Body of pancreas (tissue), 4 donors: ENCODE measurements at places on chromosomes 4 and X. TPM values are rescaled to one million over a fixed set of nuclear protein-coding genes. Genes with fewer than 3 reads are reported as not detected.

DNA sequence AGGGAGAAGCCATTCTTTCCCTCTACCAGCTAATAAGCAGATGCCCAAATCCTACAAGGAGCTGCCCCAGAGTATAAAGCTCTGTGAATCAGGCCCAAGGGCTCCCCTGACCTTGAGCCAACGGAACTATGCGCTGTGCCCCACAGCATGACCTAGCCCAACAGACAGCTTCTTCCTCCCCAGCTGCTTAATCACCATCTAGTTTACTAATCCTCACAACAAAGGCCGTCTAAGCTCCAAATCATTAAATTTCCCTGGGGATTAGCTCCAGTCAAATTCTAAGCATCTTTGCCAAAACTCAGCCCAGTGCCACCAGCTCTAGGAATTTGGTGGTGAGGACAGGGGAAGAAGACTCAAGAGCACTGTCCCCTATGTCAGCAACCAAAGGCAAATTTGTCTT, 113.1 kb downstream of the SHROOM4 start:
- no peaks in the 10 kb centered on the region for H3K27me3 ChIP-seq
- H3K36me3 ChIP-seq = no peaks in the 10 kb centered on the region
- no peak overlapping the region for H3K4me3 ChIP-seq
- no peak for DNase-seq
- no peak overlapping the region for H3K27ac ChIP-seq

GRCh38 chr4:99834569-99834968, 17.9 kb downstream of the DAPP1 start:
- H3K4me3 ChIP-seq = no peak overlapping the region
- DNase-seq = no peak
- no peaks in the 10 kb centered on the region for H3K36me3 ChIP-seq
- H3K27ac ChIP-seq = no peak overlapping the region
- peaks cover 20% of the 10 kb centered on the region for H3K4me1 ChIP-seq

- H3K27ac ChIP-seq = no peak overlapping the region
- no peaks in the 10 kb centered on the region for H3K36me3 ChIP-seq
- peaks cover 35% of the 10 kb centered on the region for H3K4me1 ChIP-seq
- H3K27me3 ChIP-seq = no peaks in the 10 kb centered on the region
- DNase-seq = no peak
Measured at GRCh38 chr4:52959541-52959940, 97.4 kb downstream of the RASL11B start.

DNA sequence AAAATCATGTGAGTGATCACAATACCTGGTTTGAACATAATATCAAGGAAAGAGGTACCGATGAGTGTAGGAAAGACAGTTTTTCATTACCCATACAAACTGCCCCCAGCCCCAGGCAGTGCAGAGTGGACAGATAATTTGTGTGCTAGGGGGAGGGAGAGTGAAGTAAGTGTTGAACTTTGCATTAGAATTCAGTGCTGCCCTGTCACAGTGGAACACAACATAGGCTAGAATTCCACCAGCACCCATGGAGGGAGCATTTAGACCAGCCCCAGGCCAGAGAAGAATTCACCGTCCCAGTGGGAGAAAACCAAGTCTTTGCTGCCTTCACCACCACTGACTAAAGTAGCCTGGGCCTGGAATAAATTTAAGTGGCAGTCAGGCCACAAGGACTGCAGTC, 107.3 kb downstream of the SCLT1 start:
- DNase-seq = no peak
- H3K27me3 ChIP-seq = no peaks in the 10 kb centered on the region
- no peak overlapping the region for H3K27ac ChIP-seq
- H3K36me3 ChIP-seq = no peaks in the 10 kb centered on the region
- no peaks in the 10 kb centered on the region for H3K4me1 ChIP-seq

DNA sequence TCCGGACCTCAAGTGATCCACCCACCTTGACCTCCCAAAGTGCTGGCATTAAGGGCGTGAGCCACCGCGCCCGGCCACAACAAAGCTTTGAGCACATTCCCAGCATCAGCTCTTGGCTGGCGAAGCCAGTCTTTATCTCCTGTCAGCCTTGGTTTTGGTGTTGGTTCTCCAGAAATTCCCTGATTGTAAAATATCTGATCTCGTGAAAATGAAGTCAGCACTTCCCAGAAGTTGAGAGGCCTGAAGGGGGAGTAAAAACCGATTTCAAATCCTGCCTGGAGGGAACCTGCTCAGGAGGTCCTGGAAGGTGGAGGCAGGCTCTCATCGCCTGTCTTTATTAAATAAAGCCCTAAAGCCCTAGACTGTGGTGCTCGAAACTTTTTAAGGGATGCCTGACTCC, 33.6 kb downstream of the PTTG2 start:
- no peaks in the 10 kb centered on the region for H3K27me3 ChIP-seq
- peaks cover 38% of the 10 kb centered on the region for H3K4me1 ChIP-seq
- no peaks in the 10 kb centered on the region for H3K36me3 ChIP-seq
- peak overlapping the region; percentile 25 for H3K27ac ChIP-seq
- DNase-seq = peak; percentile 44
- no peak overlapping the region for H3K4me3 ChIP-seq

GRCh38 chr4:162126729-162127128, 37.1 kb downstream of the FSTL5 start:
- H3K36me3 ChIP-seq = no peaks in the 10 kb centered on the region
- H3K27ac ChIP-seq = no peak overlapping the region
- no peak overlapping the region for H3K4me3 ChIP-seq
- H3K4me1 ChIP-seq = no peaks in the 10 kb centered on the region

DNA sequence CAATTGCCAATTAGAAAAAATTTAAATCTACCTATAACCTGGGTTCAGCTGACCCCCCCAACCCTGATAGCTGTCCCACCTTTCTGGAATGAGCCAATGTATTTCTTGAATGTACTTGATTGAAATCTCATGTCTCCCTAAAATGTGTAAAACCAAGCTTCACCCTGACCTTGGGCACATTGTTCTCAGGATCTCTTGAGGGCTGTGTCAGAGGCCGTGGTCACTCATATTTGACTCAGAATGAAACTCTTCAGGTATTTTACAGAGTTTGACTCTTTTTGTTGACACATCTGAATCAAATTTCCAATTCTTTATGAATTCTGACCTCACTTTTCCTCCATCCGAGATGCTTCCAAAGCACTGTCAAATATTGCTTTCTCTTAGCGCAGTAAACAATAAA, 115.3 kb upstream of the BEND4 start:
- no peaks in the 10 kb centered on the region for H3K36me3 ChIP-seq
- no peak overlapping the region for H3K27ac ChIP-seq
- H3K27me3 ChIP-seq = no peaks in the 10 kb centered on the region
- no peaks in the 10 kb centered on the region for H3K4me1 ChIP-seq
- no peak overlapping the region for H3K4me3 ChIP-seq

- no peaks in the 10 kb centered on the region for H3K4me1 ChIP-seq
- H3K36me3 ChIP-seq = no peaks in the 10 kb centered on the region
- DNase-seq = no peak
- H3K4me3 ChIP-seq = no peak overlapping the region
- H3K27me3 ChIP-seq = no peaks in the 10 kb centered on the region
Measured at GRCh38 chr4:180710628-180711337, 1532.4 kb upstream of the TENM3 start.

- no peaks in the 10 kb centered on the region for H3K4me1 ChIP-seq
- no peak for DNase-seq
Measured at GRCh38 chr4:140924761-140925392, 168.7 kb upstream of the TBC1D9 start.

- H3K4me3 ChIP-seq = no peak overlapping the region
- H3K36me3 ChIP-seq = peaks cover 1% of the 10 kb centered on the region
- no peak overlapping the region for H3K27ac ChIP-seq
- H3K27me3 ChIP-seq = no peaks in the 10 kb centered on the region
- peaks cover 11% of the 10 kb centered on the region for H3K4me1 ChIP-seq
- no peak for DNase-seq
Measured at GRCh38 chr4:2839060-2839459, 4.6 kb upstream of the ADD1 start.

- H3K27ac ChIP-seq = no peak overlapping the region
- H3K4me3 ChIP-seq = no peak overlapping the region
- no peaks in the 10 kb centered on the region for H3K4me1 ChIP-seq
- DNase-seq = no peak
Measured at GRCh38 chr4:72712997-72713396, 144.0 kb upstream of the ADAMTS3 start.

- no peaks in the 10 kb centered on the region for H3K36me3 ChIP-seq
- H3K4me1 ChIP-seq = no peaks in the 10 kb centered on the region
- no peak overlapping the region for H3K4me3 ChIP-seq
- no peak overlapping the region for H3K27ac ChIP-seq
- no peaks in the 10 kb centered on the region for H3K27me3 ChIP-seq
- no peak for DNase-seq
Measured at GRCh38 chr4:120011725-120012124, 54.9 kb downstream of the MAD2L1 start.

GRCh38 chr4:173039617-173040577, 128.7 kb upstream of the GALNT7 start:
- no peaks in the 10 kb centered on the region for H3K36me3 ChIP-seq
- H3K4me1 ChIP-seq = peaks cover 36% of the 10 kb centered on the region
- H3K27me3 ChIP-seq = no peaks in the 10 kb centered on the region
- peak; percentile 78 for DNase-seq
- no peak overlapping the region for H3K4me3 ChIP-seq

- no peaks in the 10 kb centered on the region for H3K27me3 ChIP-seq
- no peak overlapping the region for H3K27ac ChIP-seq
- no peaks in the 10 kb centered on the region for H3K36me3 ChIP-seq
- no peak for DNase-seq
- H3K4me3 ChIP-seq = no peak overlapping the region
Measured at GRCh38 chrX:4450177-4450576, 736.7 kb upstream of the PRKX start.

DNA sequence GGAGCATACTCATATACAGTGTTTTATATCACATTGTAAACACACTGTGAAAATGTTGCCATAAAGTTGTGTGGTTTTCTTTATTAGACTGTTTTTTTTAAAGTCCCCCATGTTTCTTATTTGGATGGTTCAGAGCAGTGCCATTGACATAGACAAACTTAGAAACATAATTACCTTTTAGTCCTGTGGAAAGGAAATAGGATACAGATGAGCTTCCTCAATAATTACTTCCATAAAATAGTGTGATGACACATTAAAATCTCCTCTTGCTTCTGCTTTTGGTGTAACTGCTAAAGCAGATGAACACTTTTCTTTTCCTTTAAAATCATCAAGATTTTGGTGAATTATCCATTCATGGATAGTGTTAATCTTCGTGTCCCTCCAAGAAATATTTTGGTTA, 52.9 kb upstream of the LIMCH1 start:
- H3K4me1 ChIP-seq = no peaks in the 10 kb centered on the region
- no peak for DNase-seq
- H3K27ac ChIP-seq = no peak overlapping the region

DNA sequence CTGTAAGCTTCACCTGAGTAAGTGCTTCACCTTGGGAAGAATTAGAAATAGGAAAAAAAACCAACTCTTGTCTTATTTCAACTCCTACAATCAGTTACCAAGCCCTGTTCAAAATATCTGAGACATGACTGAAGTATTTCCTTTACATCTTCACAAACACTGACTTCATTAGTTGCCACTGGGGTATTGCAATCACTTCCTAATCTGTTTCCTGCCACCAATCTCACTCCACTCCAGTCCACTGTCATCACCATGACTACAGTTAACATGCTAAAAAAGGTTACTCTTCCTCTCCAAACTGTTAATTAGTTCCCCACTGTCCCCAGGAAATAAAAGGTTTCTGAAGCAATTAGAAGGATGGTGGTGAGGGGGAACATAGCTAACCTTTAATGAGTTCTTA, 3.3 kb upstream of the SUPT20HL1 start:
- no peak overlapping the region for H3K4me3 ChIP-seq
- no peaks in the 10 kb centered on the region for H3K4me1 ChIP-seq
- DNase-seq = no peak
- no peaks in the 10 kb centered on the region for H3K36me3 ChIP-seq
- no peaks in the 10 kb centered on the region for H3K27me3 ChIP-seq
- no peak overlapping the region for H3K27ac ChIP-seq

DNA sequence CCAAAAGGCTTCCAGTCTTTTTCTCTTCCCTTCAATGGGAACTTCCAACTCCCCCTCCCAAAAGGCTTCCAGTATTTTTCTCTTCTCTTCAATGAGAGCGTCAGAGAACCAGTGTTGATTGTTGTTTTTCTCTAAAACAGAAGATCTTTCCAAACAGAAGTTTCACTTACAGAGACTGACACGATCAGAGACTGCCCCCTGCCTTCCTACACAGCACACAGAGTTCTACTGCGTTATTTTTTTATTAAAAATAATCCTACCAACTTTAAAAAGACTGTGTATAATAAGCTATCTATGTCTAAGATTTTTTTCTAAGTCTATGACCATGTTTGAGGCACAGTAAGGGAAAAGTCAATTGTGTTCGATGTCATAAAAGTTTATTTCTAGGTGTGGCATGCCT, 3.5 kb upstream of the HTR2C start:
- H3K27me3 ChIP-seq = no peaks in the 10 kb centered on the region
- H3K27ac ChIP-seq = no peak overlapping the region
- DNase-seq = no peak
- H3K36me3 ChIP-seq = no peaks in the 10 kb centered on the region

The TIGD4 gene
- 3.0 TPM for total RNA-seq

The UBQLN2 gene
- 8.6 TPM for total RNA-seq

The ODAPH gene
- not detected for total RNA-seq

The EMD gene
- total RNA-seq = 23.6 TPM

The VMA21 gene
- total RNA-seq = 9.9 TPM
